ENCODE measurements at places on chromosomes 3 and 15.
A peak's percentile ranks its signal among the peaks of the same experiment; 100 is the strongest.

GRCh38 chr15:74328331-74329056, 39.0 kb downstream of the CYP11A1 start:
- no peak for ATAC-seq

GRCh38 chr3:171514466-171514865, 54.3 kb upstream of the TNIK start:
- no peak for ATAC-seq

DNA sequence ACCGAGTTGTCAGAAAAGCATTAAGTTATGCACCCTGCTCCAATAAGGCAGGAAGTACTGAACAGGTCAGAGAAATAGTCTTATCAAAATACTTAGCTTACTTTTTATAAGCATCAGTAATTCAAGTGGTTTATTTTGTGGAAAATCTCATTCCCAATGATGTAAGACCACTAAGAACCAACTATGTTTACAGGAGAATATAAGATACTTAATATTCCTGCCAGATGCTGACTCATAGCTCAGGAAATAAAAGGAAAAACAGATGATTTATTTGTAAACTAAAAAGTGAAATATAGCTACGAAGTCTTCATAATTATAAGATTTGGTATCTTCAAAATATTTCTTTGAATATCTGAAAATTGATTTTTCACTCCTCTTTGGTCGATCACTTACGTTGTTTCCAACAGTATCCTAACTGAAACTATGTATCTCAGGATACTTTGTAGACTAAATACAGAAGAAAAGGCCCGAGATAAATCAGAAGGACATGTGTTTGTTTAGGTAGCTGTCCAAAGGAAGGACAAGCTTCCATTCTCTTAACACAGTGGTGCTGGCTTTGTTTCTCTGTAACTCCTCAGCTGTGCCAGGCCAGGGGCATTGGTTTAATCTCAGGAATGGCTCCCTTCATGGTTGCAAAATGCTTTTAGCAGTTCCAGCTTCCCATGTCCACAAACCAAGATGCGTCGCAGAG, 295.8 kb downstream of the GBE1 start:
- no peak for ATAC-seq

DNA sequence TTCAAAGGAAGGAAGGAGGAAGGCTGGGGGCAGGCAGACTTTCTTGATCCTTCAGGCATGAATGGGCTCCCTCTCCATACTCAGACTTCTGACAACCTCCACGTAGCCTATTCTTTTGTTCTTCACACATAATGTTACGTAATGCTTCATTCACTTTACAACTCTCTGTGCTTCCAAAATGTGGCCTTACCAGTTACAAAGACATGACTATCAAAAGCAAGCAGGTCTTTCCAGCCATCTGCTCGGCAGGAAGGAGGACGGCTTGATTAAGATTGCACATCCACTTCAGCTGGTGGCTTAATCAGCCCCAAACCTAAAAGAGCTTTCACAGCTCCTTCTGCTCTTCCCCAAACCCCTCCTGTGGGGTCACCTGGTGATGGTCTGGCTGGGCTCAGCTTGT, 263.2 kb downstream of the XXYLT1 start:
- no peak for ATAC-seq

- peak; percentile 66 for ATAC-seq
These were observed 23.3 kb downstream of the SLC6A6 start for GRCh38 chr3:14425581-14426304.

DNA sequence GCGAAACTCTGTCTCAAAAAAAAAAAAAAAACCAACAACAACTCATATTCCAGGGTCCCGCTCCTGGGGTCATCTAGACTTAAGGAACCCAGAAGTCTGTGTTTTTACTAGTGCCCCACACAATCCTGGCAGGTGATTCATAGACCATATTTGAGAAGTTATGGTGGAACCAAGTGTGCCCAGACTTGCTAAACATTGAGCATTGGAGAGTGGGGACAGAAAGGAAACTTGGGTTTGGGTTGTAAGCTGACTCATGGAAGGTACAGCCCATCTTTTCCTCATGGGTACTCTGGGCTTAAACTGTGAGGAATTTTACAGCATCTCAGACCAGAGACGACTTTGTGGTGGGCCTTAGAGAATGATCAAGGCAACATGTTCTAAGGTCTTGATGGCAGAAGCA, 18.3 kb upstream of the IGF2BP2 start:
- ATAC-seq: no peak

DNA sequence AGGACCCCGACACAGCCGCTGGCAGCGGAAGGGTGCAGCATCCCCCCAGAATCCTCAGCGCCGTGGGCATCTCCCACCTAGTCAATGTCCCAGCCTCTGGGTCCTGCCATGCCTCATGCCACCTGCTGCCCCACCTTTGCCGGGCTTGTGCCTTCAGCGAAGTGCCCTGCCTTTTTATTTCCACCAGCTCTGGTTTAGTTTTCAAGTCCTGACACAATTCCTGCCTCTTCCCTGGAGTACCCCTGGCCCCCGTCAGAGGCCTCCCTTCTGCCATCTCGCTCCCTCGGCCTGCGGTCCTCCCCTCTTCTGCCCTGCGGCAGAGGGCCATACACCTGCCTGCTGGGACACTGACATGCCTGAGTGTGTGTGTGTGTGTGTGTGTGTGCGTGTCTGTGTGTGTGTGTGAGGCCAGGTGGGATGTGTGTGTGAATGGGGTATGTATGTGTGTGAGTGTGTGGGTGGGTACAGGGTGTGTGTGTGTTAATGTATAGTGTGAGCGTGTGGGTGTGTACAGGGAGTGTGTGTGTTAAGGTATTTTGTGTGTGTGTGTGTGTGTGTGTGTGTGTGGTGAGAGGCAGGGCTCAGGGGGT, 129.9 kb downstream of the SMAD6 start:
- no peak for ATAC-seq

DNA sequence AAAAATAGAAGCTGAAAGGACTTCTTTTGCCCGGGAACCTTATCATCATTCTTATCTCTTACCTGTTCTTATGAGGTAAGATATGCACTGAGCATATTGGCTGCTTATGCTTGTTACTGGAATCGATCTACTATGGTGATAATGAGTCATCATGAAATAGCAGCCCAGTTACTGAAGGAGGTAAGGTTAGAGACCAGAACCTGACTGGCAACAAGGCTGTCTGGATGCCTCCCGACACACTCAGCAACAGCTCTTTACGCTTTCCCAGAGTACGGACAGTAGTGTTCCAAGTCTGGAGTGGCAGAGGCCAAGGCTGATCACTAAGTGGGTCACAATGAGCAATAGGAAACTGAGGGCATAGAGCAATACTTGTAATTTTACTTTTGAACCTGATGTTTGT, 314.1 kb downstream of the NLGN1 start:
- ATAC-seq: peak; percentile 16

- ATAC-seq: peak; percentile 47
These were observed 44.8 kb downstream of the KBTBD12 start for GRCh38 chr3:127959873-127960272.

- no peak for ATAC-seq
These were observed 49.5 kb downstream of the EFCAB12 start for GRCh38 chr3:129378949-129379348.

Measured in stimulated activated memory B cell treated with anti-CD40 and anti-IgM and Interleukin-4, amounts not matched to agents 10 μg/mL and 1 μg/mL and 100 μg/mL, for 72 hours (primary cell).